ENCODE measurements at places on chromosomes 7 and 10.

DNA sequence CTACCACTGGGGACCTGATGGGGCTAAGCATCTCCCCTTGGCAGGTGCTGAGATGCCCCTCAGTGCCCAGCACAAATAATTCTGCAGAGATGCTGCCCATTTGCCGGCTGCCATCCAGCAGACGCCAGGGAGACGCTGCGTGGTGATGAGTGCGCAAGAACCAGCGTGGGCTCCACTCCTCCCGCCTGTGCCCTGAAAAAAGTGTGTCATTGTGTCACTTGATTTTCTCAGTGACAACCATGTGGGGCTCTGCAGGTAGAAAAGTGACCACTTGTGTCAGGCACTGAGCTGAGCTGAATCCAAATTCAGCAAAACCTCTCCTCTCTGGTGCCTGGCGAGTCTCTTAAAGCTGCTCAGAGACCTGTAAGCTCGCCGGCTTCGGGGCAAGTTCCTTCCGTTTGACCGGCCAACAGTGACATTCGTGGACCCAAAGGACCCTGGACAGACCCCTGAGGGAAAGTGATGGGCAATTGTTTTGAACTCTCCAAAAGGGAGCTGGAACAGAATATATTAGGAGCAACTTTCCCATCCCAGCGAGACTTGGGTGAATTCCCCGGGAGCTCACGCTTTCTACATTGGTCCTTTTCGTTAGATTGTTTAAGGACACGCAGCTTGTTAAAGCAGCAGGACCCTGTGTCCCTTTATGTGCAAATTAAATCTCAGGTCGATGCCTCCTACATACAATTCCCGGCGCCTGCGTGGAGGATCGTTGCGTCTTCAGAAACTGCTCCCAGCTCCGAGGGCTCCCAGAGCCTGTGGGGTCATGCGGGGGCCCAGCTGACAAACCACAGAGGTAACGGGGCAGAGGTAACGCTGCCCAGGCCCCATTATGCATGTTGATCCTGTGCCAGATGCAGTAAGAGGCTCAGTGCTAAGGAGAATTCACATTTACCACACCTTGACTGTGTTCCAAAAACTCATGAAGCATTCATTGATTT lies 332.7 kb downstream of the ADARB2 start:
- no peak for DNase-seq

GRCh38 chr10:7662522-7662921 lies 4.2 kb downstream of the ITIH5 start:
- no peak for DNase-seq

GRCh38 chr7:107080099-107080505 lies 35.6 kb downstream of the PRKAR2B start:
- DNase-seq, result no peak

DNA sequence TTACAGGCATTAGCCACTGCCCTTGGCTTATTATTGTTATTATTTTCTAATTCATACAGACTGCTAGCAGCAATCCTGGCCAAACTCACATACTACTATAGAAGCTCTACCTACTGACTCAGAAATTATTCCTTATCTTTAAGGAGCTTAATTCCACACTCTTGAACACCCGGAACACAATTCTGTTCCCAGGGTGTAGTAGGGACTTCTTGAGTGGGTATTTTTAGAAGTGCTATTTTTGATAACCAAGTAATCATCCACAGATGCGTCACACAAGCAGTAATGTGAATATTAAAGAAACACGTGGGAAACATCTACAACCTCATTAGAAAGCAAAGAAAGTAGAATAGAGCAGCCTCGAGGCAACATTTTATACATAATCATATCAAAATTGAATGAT lies 149.2 kb downstream of the PTEN start:
- peak; percentile 13 for DNase-seq

GRCh38 chr7:149020483-149020882 lies 7.8 kb downstream of the PDIA4 start:
- DNase-seq, result no peak

DNA sequence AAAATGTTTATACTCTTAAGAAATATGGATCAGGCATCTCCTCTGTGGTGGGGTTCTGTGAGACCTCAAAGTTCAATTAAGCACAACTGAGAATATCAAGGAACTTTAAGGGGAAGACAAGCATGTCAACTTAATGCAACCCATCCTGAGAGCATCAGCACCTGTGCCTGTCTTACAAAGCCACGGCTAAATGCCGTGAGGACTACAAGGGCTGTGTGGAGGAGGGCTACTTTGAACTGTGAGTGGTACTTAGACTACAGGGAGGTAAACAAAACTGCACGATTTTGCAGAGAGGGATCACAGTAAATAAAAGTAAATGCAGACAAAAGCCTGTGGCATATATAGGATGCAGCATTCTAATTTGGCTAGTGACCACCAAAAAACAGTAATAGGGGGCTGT lies 139.1 kb downstream of the ATE1 start:
- DNase-seq, result no peak

DNA sequence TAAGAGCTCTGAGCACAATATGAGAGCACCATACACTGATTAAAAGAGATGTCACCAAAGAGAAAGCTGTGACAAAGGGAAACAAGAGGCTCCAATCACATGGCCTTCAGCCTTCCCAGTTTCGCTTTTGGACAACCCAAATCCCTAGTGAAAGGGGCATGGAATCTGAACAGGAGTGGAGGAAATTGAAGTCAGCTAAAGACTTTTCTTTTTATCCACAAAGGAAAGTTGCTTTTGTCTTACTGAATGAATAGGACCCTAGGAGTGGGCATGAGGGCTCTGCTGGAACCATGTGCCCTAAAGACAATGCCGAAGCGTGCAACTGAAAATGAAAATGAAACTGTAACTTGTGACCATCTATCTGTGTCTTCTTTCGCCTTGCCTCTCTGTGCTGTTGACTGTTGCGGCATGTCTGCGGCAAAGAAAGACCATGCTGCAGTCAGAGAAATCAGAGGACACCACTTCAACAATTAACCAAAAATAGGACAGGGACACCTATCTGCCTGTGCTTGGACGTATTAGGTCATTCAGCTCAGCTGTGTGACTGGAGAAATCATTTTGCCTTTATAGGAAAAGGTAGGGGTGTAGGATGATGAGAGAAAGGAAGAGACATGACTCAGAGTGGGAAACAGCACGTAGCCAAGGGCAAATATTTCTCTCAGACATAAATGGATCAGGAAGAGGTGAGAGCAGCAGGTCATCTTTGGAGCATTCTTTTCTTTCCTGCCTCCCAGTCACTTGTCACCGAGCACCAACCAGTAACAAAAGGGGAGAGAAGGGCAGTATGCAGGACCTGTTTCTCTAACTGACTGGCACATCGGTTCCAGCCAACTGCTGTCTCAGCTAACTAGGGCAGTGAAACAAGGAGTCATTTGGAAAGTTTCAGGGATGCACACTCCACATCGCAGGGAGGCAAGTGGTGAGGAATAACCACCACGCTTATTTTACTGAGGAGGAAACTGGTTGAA lies 12.3 kb downstream of the CAV2 start:
- DNase-seq, result peak; percentile 38

DNA sequence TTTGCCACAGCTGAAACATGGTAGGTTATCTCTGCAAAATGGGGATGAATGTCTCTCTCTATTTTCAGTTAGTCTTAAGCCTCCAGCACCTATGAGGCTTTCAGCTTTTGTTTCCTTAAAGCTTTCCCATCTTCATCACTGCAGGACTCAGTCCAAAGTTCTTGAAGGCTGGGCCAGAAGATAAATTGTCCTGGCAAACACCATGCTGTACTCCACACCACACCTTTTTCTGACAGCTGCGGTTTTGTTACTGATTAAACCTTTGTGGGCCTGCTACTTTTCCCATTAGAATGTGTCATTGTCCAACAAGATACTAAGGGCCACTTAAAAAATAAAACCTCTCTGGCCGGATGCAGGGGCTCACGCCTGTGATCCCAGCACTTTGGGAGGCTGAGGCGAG lies 87.2 kb upstream of the A1CF start:
- DNase-seq, result no peak

- DNase-seq, result no peak
Observed at GRCh38 chr7:139699640-139700504, 77.9 kb downstream of the HIPK2 start.

DNA sequence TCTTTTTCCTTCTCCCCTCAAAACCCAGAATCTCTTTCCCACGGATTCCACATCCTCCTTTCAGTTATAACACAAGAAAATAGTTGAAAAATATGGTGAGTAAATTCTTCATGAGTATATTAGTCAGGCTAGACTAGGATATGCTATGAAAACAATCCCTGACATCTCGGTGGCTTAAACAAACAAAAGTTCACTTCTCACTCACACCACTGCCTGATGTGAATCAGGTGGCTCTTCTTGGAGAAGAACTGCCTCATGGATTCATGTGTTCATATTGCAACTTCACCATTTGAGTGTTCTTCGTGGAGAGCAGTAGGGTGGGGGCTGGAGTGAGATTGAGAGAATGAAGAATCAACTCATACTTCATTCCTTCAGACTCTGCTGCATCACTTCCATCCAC lies 204.1 kb downstream of the PHF14 start:
- DNase-seq, result peak; percentile 47

GRCh38 chr10:131399981-131400380 lies 88.5 kb upstream of the TCERG1L start:
- no peak for DNase-seq

GRCh38 chr7:130669085-130669700 lies 645 bp upstream of the COPG2 start:
- no peak for DNase-seq

- peak; percentile 22 for DNase-seq
Observed at GRCh38 chr10:11154333-11154732, 136.7 kb downstream of the CELF2 start.

GRCh38 chr10:63518690-63519288 lies 2.4 kb upstream of the REEP3 start:
- DNase-seq, result no peak

- DNase-seq, result no peak
Observed at GRCh38 chr7:70890147-70890969, 241.6 kb upstream of the GALNT17 start.

DNA sequence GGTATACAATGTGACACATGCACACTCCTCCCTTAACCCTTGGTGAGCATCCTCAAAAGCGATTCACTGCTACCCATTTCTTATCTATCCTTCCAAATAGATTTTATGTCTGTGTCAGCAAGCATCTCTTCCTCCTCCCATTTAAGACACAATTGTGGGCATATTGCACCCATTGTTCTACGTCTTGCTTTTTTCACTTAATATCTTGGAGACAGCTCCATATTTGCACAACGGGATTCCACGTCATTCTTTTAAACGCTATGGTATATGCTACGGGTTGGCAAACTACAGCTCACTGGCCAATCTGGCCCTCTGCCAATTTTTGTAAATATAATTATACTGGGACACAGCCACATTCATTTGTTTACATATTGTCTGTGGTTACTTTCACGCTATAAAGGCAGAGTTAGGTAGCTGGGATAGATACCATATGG lies 88.6 kb downstream of the RNF216 start:
- DNase-seq, result peak; percentile 88

DNA sequence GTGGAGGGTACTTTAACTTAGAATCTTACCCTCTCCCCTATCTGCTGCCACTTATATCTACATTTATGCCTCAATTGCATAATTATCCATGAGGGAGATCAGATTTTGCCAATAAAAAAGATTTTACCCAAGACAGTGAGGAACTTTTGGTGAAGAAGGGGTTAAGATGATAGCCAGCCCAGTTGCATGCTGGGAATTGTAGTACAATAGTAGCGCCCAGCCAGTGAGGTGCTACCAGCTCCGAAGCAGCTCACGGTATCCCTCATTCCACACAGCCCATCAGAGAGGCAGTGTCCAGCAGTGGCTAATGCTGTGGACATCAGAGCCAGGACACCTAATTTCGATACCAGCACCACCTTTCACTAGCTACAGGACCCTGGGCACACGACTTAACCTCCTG lies 5.9 kb upstream of the LGI1 start:
- DNase-seq, result peak; percentile 25

GRCh38 chr10:49419005-49419404 lies 23.1 kb upstream of the DRGX start:
- DNase-seq, result no peak

DNA sequence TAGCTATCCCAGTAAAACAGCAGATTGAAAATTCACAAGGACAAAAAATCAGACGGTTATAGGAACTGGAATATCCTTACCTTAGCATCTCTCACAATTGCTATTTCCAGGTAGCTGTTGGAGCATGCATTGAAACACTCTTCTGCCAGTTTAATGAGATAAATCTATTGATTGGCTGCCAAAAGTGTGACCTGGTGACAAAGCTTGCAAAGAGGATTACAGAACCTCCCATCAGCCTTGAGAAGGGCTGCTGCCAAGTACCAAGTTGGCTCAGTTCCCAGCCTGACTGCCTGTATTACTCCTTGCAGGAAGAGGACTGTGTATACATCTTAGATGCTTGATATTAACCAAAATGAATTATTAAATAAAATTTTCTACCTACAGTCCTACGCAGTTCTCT lies 5.1 kb downstream of the PRLHR start:
- DNase-seq, result no peak

GRCh38 chr7:5354460-5355232 lies 69.0 kb downstream of the TNRC18 start:
- no peak for DNase-seq

GRCh38 chr10:14403881-14404623 lies 73.3 kb upstream of the FRMD4A start:
- peak; percentile 51 for DNase-seq

DNA sequence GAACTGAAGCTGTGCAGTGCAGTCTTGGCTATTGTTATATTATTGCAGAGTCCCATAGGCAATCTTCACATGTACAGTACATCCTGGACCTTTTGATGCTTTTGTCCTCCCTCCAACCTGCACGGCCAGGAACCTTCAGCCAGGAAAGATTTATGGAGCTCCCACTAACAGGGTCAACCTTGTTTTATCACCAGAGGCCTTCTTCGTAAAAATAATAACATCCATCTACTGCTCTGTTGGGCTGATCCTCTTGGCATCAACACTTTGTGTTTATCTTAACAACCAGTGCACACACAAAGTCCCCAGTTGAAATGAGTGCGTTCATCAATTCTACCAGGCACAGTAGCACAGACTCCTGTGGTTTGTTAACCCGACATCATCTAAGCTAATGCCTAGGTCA lies 72.4 kb downstream of the AGMO start:
- DNase-seq, result no peak

DNA sequence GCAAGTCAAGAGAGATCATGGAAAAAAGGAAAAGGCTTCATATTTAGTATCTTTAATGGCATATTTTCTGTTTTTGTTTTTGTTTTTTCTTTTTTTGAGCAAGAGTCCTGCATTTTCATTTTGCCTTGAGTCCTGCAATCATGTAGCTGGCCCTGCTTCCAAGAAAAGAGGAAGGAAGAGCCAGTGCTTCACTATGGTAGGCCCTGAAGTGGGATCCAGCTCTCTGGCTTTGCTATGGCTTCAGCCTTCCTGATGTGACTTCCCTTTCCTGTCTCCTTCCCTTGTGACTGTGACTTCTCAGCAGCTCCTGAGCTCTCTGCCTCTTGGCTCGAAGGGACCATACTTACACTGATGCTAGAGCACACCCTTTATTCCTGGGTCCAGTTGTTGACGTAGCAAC lies 512.3 kb downstream of the INHBA start:
- DNase-seq, result no peak

GRCh38 chr7:77913977-77914607 lies 115.5 kb downstream of the PHTF2 start:
- no peak for DNase-seq
